Urinary bladder (tissue), 4 donors: ENCODE measurements at places on chromosomes 3 and 15. TPM values are rescaled to one million over a fixed set of nuclear protein-coding genes. Genes with fewer than 3 reads are reported as not detected.

- no peak for DNase-seq
Observed at GRCh38 chr3:120196333-120196732, 88.7 kb downstream of the GPR156 start.

DNA sequence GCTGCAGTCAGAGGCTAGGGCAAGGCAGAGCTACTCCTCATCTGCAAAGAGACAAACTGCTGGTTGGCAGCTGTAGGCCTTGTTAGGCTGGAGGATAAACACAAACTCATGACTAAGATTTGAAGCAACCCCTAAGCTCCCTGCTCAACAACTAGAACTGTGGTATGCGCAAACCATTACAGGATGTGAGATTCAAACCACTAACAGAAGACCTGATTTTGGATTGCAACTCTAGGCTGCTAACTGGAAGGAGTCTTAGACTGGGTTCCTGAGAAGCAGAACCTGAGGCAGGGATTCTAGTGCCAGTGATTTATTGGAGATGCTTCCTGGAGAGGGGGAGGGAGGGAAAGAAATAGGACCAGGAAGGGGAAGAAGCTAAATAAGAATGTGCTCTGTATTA lies 22.5 kb downstream of the CCR4 start:
- DNase-seq, result no peak

GRCh38 chr15:89898146-89898545 lies 4.4 kb upstream of the AP3S2 start:
- no peak for DNase-seq

GRCh38 chr3:12895391-12896062 lies 54.2 kb upstream of the RPL32 start:
- no peak for DNase-seq

- no peak for DNase-seq
Observed at GRCh38 chr15:59946084-59946483, 58.0 kb upstream of the FOXB1 start.

DNA sequence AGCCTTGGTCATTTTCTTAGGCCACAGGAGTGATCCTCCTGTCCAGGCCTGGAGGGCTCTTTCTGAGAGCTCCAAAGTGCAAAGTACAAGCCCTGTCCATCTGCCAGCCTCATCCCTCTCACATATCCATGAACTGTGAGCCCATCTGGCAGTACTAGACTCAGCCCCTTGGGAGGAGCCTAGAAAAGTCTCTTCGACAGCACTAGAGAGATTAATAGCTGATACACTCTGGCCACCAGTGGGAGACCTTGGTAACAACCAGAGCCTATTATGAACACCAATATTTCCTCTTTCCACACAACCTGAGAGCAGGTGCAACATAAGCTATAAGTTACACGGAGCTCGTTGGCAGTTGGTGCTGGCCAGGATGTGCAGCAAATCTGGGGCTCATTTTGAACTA lies 59.5 kb upstream of the DCLK3 start:
- no peak for DNase-seq

- no peak for DNase-seq
Observed at GRCh38 chr3:171462224-171462623, 2.0 kb upstream of the TNIK start.

DNA sequence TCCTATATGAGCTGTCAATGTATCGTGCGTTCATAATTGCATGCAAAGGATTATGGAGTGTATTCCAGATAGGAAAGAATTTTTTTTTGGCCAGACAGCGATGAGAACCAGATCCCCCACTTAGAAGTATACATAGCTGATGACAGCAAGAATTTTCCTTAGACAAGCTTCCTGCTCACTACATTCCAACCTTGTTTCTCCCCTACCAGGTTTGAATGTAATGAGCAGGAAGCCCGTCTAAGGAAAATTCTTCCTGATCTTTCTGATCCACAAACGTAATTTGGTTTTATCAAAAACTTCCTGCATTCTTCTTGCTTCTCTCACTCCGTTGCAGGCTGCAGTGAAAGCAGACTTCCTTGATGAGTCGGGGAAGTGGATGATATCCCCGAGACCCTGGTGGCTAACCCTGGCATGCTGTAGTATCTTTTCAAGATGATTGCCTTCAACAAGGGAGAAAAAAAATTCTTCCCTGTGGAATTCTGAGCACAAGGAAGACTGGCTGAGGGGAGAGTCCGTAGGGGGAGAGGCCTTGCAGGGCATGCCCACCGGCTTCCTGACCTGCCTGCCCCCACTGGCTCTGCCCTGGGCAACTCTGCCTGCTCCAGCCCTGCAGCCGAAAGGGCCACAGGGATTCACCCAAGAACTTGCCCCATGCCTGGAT lies 243.1 kb downstream of the TLE3 start:
- no peak for DNase-seq

GRCh38 chr3:72571638-72572114 lies 276.6 kb downstream of the SHQ1 start:
- no peak for DNase-seq

- no peak for DNase-seq
Observed at GRCh38 chr3:126509597-126510307, 7.8 kb downstream of the UROC1 start.

DNA sequence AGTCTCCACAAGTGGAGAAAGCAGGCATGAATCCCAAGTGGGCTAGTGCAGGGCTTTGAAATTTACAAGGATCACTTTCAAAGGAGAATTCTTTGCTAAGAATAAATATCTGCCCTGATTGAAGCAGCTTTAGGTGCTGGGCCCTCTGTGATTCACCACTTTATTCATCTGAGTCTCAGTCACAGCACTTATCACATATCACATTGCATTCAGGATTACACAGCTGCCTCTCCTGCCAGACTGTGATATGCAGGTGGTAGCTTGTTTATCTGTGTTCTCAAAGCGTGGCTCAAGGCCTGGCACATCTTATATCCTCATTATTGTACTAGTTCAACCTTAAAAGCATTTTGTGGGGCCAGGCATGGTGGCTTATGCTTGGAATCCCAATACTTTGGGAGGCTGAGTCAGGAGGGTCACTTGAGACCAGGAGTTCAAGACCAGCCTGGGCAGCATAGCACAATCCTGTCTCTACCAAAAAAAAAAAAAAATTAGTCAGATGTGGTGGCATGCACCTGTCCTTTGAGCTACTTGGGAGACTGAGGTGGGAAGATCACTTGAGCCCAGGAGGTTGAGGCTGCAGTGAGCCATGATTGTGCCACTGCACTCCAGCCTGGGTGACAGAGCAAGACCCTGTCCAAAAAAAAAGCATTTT lies 156.9 kb upstream of the EIF1B start:
- DNase-seq, result no peak

DNA sequence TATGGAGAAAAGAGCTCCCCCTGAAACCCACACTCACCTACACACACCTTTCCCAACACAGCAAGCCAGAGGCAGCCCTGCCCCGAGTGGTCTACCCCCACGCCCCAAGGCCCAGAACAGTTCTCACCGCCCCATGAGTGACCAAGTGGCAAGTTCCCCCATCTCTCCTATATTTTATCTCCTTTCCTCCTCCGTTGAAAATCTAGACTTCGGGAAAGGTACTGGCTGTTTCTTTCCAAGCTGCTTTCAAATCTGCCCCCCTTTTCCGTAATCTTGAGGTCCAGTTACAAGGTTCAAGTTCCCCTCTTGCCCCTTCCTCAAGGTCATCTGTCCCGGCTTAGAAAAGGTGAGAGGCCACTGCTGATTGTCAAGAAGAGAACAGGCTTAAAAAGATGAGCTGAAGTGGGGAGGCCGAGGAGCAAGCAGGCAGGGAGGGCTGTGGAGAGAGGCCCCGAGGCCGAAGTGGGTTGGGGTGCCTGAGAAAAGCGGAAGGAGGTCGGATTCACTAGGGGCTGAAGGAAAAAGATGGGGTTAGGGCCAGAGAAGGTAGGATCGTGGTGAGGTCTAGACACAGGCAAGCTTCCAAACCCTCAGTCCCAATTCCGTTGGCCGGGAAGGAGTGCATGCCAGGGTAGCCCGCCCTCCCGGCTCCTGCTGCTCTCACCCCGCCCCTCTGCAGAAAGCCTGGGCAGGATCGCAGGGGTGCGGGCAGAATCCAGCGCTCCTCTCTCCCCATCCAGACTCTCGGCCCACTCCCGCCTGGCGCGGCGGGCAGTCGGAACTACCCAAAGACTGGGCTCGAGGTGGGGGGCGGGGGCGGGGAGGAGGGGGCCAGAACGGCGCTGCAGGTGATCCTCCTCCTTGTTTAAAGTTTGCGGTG lies 1.7 kb downstream of the SEMA5B start:
- no peak for DNase-seq

- no peak for DNase-seq
Observed at GRCh38 chr3:187737006-187737367, 8.3 kb downstream of the BCL6 start.

- no peak for DNase-seq
Observed at GRCh38 chr15:79394231-79394630, 37.9 kb upstream of the MINAR1 start.

DNA sequence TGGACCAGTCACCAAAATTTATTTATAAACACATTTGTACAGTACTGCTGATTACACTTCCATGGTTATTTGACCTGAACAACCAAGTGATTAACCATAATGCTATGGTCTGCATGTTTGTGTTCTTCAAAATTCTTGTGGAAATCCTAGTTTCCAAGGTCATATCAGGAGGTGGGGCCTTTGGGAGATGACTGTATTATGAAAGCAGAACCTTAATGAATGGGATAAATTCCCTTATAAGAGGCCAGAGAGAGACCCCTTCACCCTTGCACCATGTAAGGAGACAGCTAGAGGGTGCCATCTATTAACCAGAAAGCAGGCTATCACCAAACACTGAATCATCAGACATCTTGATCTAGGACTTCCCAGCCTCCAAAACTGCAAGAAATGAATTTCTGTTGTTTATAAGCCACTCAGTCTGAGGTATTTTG lies 1.9 kb downstream of the SCAPER start:
- DNase-seq, result no peak

GRCh38 chr15:27179789-27180188 lies 208.8 kb downstream of the GABRG3 start:
- no peak for DNase-seq

- DNase-seq, result no peak
Observed at GRCh38 chr15:48061605-48062004, 59.2 kb upstream of the SLC24A5 start.

- no peak for DNase-seq
Observed at GRCh38 chr3:58351920-58352319, 19.2 kb downstream of the PXK start.

DNA sequence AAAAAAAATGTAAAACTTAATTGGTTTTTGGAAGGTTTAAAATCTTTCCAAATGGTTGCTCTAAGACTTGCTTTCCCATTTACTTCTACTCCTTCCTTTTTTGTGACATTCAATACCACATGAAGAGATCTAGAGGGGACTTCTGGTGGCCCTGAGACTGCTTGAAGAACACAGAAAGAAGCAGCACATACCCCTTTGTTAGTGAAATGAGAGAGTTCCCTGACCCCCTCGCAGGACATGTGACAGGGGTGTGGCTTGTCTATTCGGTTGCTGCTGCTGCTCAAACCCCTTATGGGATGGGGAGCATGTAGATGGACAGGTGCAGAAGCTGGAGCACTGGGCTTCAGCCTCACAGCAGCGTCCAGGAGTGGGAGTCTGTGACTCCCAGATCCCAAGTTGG lies 71.0 kb downstream of the ZMAT3 start:
- DNase-seq, result no peak

GRCh38 chr3:89740080-89740880 lies 632.9 kb downstream of the EPHA3 start:
- DNase-seq, result no peak

DNA sequence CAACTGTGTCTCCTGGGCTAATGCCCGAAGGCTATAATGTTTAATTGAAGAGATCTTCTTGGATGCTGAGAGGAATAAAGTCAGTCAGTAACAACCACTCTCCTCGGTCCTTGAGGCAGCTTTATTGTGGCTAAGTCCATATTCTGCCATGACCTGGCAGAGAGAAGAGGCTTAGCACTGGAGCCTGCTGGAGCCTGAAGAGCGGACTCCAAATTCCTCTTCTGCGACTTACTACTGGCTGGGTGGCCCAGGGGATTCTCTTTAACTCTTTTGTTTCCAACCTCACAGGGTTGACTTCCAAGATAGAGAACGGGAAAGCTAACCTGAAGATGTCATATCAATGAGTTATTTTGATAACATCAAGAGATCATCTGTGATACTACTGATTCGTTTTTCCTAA lies 71.1 kb downstream of the MYO1E start:
- no peak for DNase-seq

- no peak for DNase-seq
Observed at GRCh38 chr3:188358787-188359493, 205.0 kb downstream of the LPP start.

DNA sequence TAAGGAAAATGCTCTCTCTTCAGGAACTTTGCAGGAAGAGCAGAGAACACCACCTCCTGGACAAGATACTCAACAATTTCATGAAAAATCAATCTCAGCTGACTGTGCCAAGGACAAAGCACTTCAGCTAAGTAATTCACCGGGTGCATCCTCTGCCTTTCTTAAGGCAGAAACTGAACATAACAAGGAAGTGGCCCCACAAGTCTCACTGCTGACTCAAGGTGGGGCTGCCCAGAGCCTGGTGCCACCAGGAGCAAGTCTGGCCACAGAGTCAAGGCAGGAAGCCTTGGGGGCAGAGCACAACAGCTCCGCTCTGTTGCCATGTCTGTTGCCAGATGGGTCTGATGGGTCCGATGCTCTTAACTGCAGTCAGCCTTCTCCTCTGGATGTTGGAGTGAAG lies 200.5 kb downstream of the AKAP13 start:
- DNase-seq, result no peak

DNA sequence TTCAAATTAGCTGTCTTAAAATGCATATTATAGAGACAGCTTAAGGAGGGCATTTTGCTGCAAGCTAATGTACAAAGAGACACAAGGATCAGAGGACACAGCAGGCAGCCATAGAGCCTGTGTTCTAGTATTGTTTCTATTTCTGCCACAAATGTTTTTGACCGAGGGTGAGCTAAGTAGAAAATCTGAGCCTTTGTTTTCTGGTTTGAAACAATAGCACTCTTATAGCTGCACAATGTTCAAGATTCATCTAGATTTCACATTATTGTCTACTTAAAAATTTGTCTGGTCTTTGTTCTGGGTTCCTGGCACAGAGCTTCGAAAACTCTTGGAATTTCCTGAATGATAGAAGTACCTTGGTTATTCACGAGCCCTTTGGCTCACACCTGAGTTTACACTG lies 40.0 kb upstream of the TUSC7 start:
- DNase-seq, result no peak

DNA sequence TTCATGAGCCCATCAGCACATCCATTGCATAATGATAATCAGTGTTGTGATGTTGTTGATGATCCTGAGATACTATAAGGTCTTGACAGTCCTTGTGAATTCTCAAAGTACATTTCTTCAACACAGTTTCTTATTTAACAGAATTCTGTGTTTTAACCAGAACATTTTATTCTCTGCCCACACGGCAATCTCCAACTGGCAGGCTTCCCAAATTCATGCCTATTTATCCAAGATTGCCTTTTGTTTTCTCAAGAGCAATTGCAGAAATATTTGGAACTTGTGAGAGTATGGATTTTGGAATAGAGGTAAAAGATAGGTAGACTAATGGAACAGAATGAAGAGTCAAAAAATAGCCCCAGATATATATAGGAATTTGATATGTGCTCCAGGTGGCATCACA lies 116.0 kb downstream of the UACA start:
- DNase-seq, result no peak

GRCh38 chr15:100034191-100034590 lies 301.0 kb upstream of the LYSMD4 start:
- no peak for DNase-seq

GRCh38 chr3:29171043-29171990 lies 109.6 kb upstream of the RBMS3 start:
- DNase-seq, result no peak

The STX19 gene
- total RNA-seq, result 0.48 TPM

The CHP1 gene
- total RNA-seq, result 53.3 TPM

The P3H2 gene
- total RNA-seq, result 12.7 TPM

The MESP2 gene
- not detected for total RNA-seq

The SLC9C1 gene
- 1.9 TPM for total RNA-seq

The SV2B gene
- total RNA-seq, result 4.5 TPM

The GPR62 gene
- not detected for total RNA-seq

The ZNF80 gene
- total RNA-seq, result not detected

The RBP2 gene
- total RNA-seq, result not detected
